ENCODE measurements at places on chromosomes 13 and 19. TPM values are rescaled to one million over a fixed set of nuclear protein-coding genes. Genes with fewer than 3 reads are reported as not detected.

The TJP3 gene
- 1.0 TPM for total RNA-seq

The B3GLCT gene
- total RNA-seq = 2.4 TPM

The LGI4 gene
- 0.66 TPM for total RNA-seq

The ZFR2 gene
- 0.23 TPM for total RNA-seq

The PTGIR gene
- total RNA-seq = 41.0 TPM

The OVOL3 gene
- total RNA-seq = not detected

The SLC25A41 gene
- 0.64 TPM for total RNA-seq

The DAND5 gene
- total RNA-seq = 0.21 TPM

The ZNF222 gene
- total RNA-seq = 2.9 TPM

The RAB20 gene
- 6.0 TPM for total RNA-seq

The ATXN8OS gene
- total RNA-seq = not detected

The ANGPTL8 gene
- total RNA-seq = not detected

The PSG7 gene
- total RNA-seq = not detected

The HAUS8 gene
- total RNA-seq = 41.7 TPM

The TTYH1 gene
- total RNA-seq = 0.59 TPM

The HPN gene
- 0.09 TPM for total RNA-seq

The ZNF578 gene
- 0.77 TPM for total RNA-seq

The NOVA2 gene
- total RNA-seq = 0.09 TPM

The WDR62 gene
- 14.3 TPM for total RNA-seq

The ZNF837 gene
- 2.5 TPM for total RNA-seq

The ZNF486 gene
- total RNA-seq = 16.1 TPM

The PROZ gene
- not detected for total RNA-seq

The KIRREL2 gene
- 0.98 TPM for total RNA-seq

The VMAC gene
- total RNA-seq = 2.8 TPM

The MUC16 gene
- not detected for total RNA-seq

The GNG7 gene
- total RNA-seq = 1.2 TPM

The RFPL4AL1 gene
- total RNA-seq = not detected

The C19orf67 gene
- 0.21 TPM for total RNA-seq

The PRTN3 gene
- total RNA-seq = not detected

The TPTE2 gene
- total RNA-seq = 0.25 TPM

The OLFM2 gene
- 1.8 TPM for total RNA-seq

The RNF113B gene
- not detected for total RNA-seq

The ODAD3 gene
- 0.25 TPM for total RNA-seq

The ZNF497 gene
- 1.1 TPM for total RNA-seq

The ZNF460 gene
- 59.8 TPM for total RNA-seq

The GTF2F2 gene
- 19.9 TPM for total RNA-seq

The TYROBP gene
- total RNA-seq = not detected

The CEACAM4 gene
- not detected for total RNA-seq

The LILRB3 gene
- not detected for total RNA-seq

The ZNF429 gene
- total RNA-seq = 13.3 TPM

The CLEC4G gene
- total RNA-seq = not detected

The CCL25 gene
- not detected for total RNA-seq

The SPRED3 gene
- 3.0 TPM for total RNA-seq

The PRODH2 gene
- not detected for total RNA-seq

The DIRAS1 gene
- 0.21 TPM for total RNA-seq

The PGLYRP1 gene
- not detected for total RNA-seq

The TEX26 gene
- total RNA-seq = not detected

The KLK15 gene
- not detected for total RNA-seq

The KIR3DL2 gene
- 1.4 TPM for total RNA-seq

The NOSIP gene
- 73.1 TPM for total RNA-seq

The ATP1A3 gene
- total RNA-seq = 1.8 TPM

The MRPL54 gene
- 54.8 TPM for total RNA-seq

Data from activated CD4-positive, alpha-beta T cell treated with anti-CD3 and anti-CD28 coated beads for 36 hours (primary cell).